Mesothelial cell of epicardium (in vitro differentiated cells): ENCODE measurements at places on chromosomes 2 and 18. TPM values are rescaled to one million over a fixed set of nuclear protein-coding genes. Genes with fewer than 3 reads are reported as not detected.

- DNase-seq = peak; percentile 95
Observed at GRCh38 chr2:237291138-237291792, 122.7 kb downstream of the COL6A3 start.

GRCh38 chr2:54755641-54756326 lies 32.3 kb downstream of the EML6 start:
- no peak for DNase-seq

DNA sequence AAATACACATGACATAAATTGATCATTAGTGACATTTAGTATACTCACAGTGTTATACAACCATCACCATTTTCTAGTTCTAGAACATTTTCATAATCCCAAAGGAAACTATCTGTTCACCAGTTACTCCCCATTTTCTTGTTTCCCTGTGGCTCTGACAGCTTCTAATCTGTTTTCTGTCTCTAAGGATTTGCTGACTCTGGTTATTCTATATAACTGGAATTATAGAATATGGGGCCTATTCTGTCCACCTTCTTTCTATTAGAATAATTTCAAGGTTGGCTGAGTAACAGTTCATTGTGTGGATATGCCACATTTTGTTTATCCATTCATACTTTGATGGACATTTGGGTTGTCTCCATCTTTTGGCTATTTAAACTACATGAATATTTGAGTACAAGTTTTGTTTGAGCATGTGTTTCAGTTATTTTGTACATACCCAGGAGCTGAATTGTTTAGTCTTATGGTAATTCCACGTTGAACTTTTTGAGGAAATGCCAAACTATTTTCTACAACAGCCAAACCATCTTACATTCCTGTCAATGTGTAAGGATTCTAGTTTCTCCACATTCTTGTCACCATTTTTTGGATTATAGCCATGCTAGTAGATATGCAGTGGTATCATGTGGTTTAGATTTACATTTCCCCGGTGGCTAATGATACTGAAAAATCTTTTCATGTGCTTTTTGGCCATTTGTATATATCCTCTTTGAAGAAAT lies 20.5 kb downstream of the KIAA1328 start:
- DNase-seq = no peak

- no peak for DNase-seq
Observed at GRCh38 chr2:189188115-189188805, 8.7 kb upstream of the COL5A2 start.

DNA sequence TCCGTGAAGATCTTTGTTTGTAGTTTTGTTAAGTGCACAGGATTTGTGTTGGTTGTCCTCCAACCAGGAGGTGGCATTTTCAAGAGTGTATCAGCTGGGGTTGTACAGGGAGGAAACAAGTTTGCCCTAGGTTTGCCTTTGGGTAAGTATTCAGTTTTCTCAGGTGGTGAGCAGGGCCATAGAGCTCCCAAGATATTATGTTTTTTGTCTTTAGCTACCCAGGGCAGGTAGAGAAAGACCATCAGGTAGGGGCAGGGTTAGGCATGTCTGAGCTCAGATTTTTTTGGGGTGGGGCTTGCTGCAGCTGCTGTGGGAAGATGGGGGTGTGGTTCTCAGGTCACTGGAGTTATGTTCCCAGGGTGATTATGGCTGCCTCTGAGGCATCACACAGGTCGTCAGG lies 191.6 kb downstream of the DCDC2C start:
- no peak for DNase-seq

DNA sequence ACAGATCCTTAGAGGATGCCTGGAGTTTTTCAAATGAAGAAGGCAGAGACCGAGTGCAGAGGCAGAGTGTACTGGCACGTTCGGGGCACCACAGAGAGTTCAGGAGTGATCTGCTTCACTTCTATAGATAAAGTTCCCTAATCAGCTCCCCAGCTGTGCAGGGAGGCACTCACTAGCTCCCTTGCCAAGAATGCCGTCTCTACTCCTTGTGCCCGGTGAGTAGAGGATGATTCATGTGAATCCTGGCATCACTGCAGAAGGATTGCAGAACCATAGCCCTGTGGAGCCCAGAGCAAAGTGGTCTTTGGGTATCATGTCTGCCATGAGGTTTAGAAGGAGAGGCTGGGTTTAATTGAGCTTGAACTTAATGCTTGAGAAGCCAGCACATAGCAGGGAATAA lies 510.1 kb upstream of the RAB6C start:
- no peak for DNase-seq

- DNase-seq = no peak
Observed at GRCh38 chr2:138081225-138082073, 117.2 kb downstream of the HNMT start.

The DSG3 gene
- total RNA-seq = 0.09 to 0.16 TPM (median 0.13 TPM) in 3 replicates

The NFE2L2 gene
- total RNA-seq = 93.1 to 93.9 TPM (median 93.3 TPM) in 3 replicates

The UGT1A3 gene
- total RNA-seq = not detected in 3 replicates
